ENCODE measurements at places on chromosomes 1 and 21.

- DNase-seq, result no peak
Observed at GRCh38 chr21:38858026-38858811, 52.5 kb downstream of the ETS2 start.

DNA sequence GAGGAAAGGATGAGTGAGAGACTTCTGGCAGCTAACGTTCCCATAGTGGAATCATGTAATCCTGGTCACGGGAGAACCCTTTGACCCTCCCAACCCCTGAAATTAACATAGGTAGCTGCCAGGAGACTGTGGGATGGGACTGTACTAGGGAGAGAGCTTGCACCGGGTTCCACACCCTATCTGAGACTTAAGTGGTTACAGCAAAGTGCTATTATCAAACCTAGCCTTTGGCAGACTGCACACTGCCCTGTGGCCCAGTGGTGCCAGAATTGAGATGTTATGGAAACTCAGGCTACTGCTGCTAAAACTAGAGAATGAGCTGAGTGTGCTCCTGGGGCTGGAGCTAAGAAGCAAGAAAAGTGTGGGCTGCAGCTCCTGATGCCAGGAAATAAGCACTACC, 79.6 kb upstream of the PDC start:
- DNase-seq, result no peak

- DNase-seq, result no peak
Observed at GRCh38 chr1:179549368-179549700, 26.4 kb downstream of the NPHS2 start.

- no peak for DNase-seq
Observed at GRCh38 chr1:166384948-166385347, 218.1 kb upstream of the FAM78B start.

DNA sequence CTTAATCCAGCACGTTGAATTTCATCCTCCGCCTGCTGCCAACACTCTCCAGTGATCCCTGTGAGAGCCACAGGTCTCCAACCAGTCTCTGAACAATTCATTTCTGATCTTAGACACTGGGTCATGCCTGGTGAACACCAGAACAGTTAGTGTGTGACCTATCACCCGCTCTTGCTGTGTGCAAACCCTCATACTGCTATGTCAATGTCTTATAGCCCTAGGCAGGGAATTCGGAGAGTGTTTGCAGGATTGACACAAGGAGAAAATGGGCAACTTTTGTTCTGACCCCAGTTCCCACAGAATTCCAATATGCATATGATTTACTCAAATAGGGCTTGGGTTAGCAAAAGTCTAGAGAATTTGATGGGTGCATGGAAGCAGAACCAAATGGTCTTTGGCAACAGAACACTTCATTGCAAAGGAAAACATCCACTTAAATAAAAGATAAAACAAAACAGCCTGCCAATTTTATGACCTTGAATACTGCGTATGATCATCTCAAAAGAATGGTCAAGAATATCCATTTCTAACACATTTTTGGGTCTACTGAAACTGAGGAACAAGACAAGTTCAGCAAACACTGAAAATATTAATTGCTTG, 23.0 kb upstream of the GUCA2B start:
- DNase-seq, result no peak

- DNase-seq, result no peak
Observed at GRCh38 chr1:221164029-221164428, 284.8 kb downstream of the HLX start.

GRCh38 chr1:222347627-222348026, 200.3 kb downstream of the HHIPL2 start:
- DNase-seq, result no peak

- no peak for DNase-seq
Observed at GRCh38 chr1:186982116-186982515, 153.4 kb downstream of the PLA2G4A start.

DNA sequence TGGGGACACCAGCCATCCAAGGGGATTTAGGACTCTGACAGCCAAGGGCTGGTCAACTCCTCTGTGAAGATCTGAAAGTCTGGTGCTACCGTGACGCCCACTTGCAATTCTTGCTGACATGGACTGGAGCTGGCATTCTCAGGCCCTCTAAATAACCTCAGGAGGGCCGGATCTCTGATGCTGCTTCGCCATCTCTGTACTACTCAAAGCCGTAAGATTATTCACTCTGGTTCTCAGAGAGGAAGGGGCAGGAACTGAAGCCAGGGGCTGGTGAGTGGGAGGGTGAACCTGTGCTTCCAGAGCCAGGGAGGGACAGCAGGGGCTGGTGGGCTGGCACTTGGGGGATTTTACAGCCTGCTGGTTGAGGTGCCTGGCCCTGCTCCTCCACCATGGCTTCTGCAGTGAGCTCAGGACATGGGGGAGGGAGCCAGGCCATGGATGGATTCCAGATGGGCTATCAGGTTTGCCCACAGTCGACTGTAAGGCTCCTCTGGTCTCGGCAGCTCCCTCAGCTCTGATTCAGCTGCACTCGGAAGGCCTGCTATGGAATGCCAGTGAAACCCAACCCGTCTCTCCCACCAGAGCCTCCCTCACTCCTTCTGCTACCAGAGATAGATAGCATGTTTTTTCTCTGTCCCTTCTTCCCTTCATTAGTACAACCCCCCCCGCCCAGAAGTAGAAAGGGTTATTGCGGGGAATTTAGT, 84.5 kb downstream of the PLXNA2 start:
- DNase-seq, result no peak

- no peak for DNase-seq
Observed at GRCh38 chr1:14604414-14604813, 5.9 kb downstream of the KAZN start.

GRCh38 chr21:35648512-35648911, 411.8 kb downstream of the SETD4 start:
- no peak for DNase-seq

- no peak for DNase-seq
Observed at GRCh38 chr1:219446288-219446687, 166.6 kb downstream of the ZC3H11B start.

All from Peyer's patch (tissue), 4 donors.